ENCODE measurements at places on chromosomes 11 and 22. TPM values are rescaled to one million over a fixed set of nuclear protein-coding genes. Genes with fewer than 3 reads are reported as not detected.

The P4HA3 gene
- polyA plus RNA-seq: 1.3 TPM

The OR52E5 gene
- not detected for polyA plus RNA-seq

The FXYD2 gene
- 4.4 TPM for polyA plus RNA-seq

The ZNF215 gene
- 5.5 TPM for polyA plus RNA-seq

The CARNS1 gene
- polyA plus RNA-seq: 4.7 TPM

DNA sequence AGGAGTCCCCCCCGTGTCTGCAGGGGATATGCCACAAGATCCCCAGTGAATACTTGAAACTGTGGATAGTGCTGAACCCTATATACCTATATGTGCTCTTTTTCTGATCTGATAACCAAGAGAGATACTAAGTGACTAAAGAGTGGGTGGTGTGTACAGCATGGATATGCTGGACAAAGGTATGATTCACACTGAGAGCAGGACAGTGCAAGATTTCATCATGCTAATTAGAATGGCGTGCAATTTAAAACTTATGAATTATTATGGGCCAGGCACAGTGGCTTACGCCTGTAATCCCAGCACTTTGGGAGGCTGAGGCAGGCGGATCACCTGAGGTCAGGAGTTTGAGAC, 90.2 kb upstream of the ALKBH3 start:
- no peak for DNase-seq

DNA sequence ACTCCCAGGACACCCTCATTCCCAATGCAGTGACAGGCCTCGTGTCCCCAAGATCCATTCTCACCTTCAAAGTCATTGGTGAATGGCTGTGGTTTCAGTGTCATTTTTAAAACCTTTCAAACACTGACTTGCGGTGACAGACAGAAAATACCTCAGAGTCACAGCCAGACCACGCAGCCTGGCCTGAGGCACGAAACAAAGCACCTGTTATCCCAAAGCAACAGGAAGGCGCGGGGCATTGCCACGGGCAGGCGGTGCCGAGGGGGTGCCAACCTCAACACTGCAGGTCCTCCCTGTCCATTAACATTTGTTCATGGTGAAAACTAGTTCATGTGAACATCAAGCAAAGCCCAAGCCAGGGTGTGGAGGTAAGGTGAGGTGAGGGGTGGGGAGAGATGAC, 38.2 kb downstream of the RPUSD4 start:
- no peak for DNase-seq

DNA sequence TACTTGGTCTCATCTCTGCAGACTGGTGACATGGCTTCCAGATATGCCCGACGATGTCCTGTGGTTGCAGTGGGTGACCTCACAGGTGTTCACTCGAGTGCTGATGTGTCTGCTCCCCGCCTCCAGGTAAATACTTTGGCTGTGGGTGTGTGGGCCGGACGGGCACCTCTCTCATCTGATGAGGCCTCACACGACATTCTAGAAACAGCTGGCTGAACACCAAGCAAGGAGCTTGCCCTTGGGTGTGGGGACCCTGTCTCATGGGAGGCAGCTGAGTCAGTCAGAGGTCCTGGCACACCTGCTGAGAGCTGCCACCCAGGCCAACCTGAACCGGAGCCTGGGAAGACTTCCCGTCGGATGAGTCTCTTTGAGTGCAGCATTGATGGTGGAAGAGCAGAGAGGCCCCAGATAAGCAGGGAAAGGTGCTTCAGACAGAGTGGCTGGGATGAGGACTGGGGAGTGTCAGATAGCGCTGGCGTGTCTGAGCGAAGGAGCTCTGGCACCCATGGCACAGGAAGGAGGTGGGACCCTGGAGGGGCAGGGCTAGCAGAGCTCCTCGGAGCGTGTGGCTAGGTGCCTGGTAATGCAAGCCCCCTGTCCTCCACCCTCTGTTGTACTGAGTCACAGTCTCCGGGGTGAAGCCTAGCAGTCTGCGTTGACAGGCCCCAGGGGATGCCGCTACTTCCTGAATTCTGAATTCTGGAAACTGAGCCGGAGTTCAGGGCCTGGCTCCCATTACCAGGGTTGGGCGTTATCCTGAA, 10.4 kb upstream of the SAMM50 start:
- no peak for DNase-seq

- no peak for DNase-seq
Measured at GRCh38 chr11:28627690-28628255, 519.6 kb downstream of the METTL15 start.

DNA sequence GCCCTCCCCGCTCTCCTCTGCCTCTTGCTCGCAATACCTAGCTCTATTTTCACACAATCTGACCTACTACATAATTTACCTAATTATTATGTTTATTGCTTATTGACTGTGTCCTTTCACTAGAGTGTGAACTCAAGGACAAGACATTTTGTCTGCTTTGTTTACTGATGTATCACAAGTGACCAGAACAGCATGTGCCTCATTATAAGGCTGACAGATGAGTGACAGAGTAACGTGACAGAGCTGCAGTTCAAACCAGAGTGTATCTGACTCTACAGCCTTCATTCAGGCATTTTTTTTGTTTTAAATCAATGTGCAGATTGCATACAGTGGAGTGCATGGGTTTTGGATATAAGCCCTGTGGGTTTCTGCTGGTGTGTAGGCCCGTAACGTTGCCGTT, 82.0 kb upstream of the RAB1B start:
- DNase-seq: no peak

GRCh38 chr11:97361812-97362378, 972.1 kb downstream of the JRKL start:
- DNase-seq: no peak

- peak; percentile 50 for DNase-seq
Measured at GRCh38 chr11:85844439-85845123, 10.6 kb upstream of the CCDC83 start.

GRCh38 chr22:30474683-30475424, 3.0 kb upstream of the SEC14L3 start:
- DNase-seq: peak; percentile 65

DNA sequence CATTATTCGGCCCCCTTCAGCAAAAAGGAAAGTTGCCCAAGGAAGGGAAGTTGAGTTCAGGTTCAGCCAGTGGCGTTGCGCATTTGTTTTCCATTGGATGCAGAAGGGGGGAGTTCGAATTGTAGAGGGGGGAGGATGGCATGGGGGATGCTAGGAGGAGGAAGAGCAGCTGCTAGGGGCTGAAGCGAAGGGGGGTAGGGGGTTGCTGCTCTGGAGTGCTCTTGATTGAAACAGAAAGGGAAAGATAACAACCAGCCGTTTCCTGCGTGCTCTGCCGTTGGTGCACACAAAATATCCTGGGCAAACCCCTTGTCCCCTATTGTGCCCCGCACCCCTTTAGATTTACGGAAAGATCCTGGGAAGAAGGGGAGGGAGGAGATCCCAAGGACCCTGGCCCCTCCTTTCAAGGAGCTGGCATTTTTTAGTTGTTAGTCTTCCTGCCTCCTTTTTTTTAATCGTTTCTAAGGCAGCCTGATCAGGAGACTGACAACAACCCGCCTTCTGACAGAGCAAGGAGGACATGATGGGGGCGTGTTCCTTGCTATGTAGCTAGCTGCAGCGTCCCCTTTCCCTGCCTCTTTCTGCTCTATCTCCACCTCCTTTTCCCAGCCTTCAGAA, 2.1 kb downstream of the KMT2A start:
- DNase-seq: peak; percentile 67

GRCh38 chr11:122723576-122723975, 68.1 kb downstream of the UBASH3B start:
- no peak for DNase-seq

DNA sequence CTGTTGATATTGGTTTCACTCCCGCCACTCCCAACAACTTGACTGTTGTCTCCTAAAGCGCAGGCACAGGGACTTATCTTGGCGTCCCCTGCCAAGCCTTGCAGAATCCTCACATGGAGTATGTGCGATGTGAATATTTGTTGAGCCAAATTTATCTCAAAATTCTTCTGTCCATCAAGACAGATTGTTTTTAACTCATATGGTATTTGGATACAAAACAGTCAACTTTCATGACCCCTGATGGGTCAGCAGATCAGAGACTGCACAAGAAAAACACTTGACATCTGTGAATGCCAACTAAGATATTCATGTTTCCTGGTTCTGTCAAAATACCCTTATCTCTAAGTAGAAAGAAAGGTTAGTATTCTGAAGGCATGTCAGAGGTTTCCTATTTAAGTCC, 221.7 kb upstream of the BLID start:
- DNase-seq: no peak

- no peak for DNase-seq
Measured at GRCh38 chr11:127458561-127458960, 458.0 kb upstream of the KIRREL3 start.

All from large intestine (tissue), 12 donors.